Stimulated activated CD8-positive, alpha-beta memory T cell treated with anti-CD3 and anti-CD28 coated beads, Interleukin-2, amount 100 ng/mL, for 48 hours (primary cell): ENCODE measurements at places on chromosomes 2 and 18.

DNA sequence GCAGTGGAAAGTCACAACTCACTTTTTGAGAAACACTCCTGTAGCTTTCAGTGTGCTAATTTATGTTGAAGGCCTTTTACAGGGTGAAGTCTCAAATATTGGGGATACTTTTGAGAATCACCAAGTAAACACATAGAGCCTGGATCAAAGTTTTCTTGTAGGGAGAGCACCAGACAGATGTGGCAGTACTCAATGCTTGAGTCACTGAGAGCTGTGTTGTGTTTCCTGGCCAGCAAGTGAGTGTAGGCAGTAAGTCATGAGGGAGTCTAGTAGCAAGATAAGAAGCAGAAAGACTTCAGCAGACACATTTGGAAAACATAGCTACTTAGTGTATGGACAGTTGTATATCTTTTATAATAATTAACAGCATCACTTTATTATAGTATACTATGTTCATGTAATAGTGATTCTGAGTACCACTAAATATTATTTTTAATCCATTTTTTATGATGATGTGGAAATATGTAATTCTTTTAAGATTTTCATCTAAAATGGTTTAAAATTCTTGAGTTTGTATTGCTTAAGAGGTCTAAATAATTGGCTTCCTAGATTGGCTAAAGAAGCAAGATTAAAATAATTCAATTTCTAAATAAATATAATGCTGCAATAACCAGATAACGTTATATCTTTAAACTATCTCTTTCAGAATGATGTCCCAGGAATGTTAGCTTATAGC, 12.8 kb downstream of the PSMD1 start:
- no peak for DNase-seq

GRCh38 chr2:197137826-197138477, 172.6 kb downstream of the ANKRD44 start:
- DNase-seq: no peak

DNA sequence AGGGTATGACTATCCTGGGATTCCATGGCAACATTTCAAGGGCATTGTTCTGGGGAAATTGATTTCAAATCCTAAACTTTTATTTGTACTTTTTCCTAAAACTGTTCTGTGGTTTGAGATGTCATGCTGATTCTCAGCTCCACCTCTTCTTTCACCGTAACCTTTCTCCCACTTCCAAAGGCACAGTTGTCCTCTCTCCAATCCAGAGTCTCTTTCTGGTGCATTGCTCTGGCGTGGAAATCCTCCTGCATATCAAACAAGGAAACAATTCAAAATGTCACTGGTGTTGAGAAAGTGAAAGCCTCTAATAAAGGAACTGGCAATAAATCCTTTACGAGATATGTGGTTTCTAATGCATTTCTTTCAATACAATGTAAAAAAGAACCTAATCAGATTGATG, 155.1 kb upstream of the CDH2 start:
- no peak for DNase-seq

- DNase-seq: no peak
Measured at GRCh38 chr18:25132786-25133496, 219.0 kb downstream of the ZNF521 start.

GRCh38 chr18:52175406-52175805, 164.6 kb upstream of the DCC start:
- no peak for DNase-seq

DNA sequence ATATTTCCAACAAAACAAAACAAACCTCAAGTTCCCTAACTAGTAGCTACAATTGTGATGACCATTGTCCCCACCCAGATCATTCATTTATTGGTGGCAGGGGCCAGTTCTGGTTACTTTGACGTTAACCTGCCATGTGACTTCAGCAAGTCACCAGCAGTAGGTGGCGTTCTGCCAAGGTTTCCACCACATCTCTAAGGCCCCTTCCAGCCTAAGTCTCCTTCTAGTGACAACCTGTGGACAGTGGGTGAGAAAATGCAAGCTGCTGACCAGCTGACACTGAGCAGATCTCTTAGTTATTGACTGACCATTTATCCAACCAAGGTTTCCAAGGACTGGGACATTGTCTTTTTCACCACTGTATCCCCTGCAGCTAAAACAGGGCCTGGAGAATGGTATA, 98.4 kb downstream of the GPR39 start:
- no peak for DNase-seq

- no peak for DNase-seq
Measured at GRCh38 chr2:241763551-241764274, 12.9 kb upstream of the GAL3ST2 start.

DNA sequence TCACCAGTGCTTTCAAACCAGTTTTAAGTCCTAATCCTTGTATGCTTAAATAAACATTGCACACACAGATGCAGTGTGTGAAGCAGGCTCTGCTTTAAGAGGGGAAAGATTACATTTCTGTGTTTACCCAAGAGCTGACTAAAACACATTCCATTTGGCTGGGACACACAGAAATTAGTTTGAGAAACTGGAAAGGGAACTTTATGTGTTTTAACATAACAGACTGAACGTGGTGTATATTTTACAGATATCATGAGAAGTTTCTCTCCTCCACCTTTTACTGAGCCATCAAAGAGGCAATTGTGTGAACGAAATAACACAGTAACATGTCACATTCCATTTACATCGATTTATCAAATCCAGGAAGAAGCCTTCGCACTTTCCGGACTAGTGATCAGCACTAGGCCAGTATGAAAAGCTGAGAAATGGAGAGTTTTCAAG, 121.8 kb downstream of the MAIP1 start:
- DNase-seq: no peak

- no peak for DNase-seq
Measured at GRCh38 chr2:118687192-118687591, 160.3 kb downstream of the EN1 start.

DNA sequence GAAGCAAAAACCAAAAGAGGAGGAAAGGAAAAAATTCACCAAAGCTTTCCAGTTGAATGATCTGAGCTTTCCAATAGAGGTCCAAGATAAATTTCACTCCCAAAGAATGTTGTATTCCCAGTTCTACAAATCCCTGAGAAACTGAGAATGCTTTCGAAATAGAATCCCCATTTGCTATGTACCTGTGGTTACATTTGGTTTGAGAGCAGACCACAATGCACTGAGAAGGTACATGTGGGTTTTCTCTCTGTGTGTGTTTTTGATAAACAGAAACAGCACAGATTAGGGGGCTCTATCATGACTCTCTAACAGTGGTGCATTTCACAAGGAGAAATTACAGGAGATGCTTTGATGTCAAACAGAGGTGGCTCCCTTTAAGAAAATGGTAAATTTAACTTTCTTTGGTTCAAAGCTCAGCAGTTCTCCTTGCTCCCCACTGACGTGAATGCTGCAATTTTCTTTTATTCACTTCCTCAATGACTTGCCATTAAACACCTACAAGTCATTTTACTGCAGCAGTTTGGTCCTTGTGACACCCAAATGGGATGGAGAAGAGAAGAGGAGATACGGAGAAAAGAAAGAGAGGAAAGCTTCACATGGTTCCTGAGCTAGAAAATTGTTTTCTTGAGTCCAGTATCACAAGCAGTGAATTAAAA, 108.7 kb downstream of the EPHA4 start:
- DNase-seq: no peak

DNA sequence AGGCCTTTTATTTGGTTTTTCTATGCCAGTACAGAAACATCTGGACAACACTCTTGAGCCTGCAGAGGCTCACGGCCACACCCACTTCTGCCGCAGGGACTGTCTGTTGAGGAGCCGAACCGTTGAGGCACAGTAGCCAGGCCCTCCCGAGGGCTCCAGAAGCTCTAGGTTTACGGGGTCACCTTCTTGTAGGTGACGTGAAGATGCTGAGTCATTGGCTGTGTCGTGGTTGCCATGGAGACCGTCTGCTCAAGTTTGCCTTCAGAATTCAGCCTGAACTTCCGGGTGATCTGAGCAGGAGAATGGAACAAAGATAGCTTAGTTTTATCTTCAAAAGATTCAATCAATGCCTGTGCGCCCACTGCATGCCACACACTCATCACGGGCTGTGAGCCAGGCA, 25.9 kb downstream of the BOK start:
- DNase-seq: no peak

- DNase-seq: no peak
Measured at GRCh38 chr18:52391810-52392559, 52.0 kb downstream of the DCC start.

DNA sequence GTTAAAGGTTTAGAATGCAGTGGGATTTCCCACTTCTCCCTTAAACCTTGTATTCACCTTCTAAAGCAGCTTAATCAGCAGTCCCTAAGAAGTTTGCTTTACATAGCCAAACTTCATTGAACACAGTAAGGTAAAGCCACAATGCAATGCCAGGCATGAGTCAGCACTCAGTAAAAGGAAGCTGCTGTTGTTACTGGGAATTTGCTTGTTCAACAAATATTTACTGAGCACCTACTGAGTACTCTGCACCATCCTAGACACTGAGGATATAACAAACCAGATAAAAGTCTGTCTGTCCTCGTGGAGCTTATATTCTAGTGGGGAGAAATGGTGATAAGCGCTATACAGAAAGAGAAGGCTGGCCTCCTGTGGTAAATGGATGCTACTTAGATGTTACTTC, 162.7 kb downstream of the PKP4 start:
- DNase-seq: no peak

GRCh38 chr2:20626698-20627513, 24.0 kb downstream of the HS1BP3 start:
- DNase-seq: no peak

GRCh38 chr18:51194604-51195003, 2.9 kb downstream of the MEX3C start:
- DNase-seq: no peak

DNA sequence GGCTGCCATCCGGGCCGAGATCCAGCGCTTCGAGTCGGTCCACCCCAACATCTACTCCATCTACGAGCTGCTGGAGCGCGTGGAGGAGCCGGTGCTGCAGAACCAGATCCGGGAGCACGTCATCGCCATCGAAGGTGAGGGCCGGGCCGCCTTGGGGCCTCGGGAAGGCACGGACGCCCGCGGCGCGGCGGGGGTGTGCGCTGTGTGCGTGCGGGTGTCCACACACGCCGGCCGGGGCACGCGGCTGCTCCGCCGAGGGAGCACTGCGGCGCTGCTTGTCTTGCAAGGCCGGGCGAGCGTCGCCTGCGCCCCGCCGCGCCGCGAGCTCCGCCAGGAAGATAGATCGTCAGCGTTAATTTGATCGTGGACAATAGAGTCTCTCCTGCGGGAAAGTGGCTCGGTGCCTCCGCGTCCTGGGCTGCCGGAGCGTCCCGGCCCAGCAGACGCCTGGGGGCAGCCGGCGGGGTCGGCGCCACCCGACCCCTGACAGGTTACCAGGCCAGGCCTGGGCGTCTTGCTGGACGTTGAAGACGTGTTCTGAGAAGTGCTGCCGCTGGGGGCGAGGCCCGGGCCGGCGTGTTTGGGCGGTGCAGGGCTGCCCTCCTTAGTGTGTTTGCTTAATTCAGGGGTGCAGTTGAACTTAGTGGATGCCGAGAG, 1.0 kb downstream of the AGAP1 start:
- DNase-seq: no peak

DNA sequence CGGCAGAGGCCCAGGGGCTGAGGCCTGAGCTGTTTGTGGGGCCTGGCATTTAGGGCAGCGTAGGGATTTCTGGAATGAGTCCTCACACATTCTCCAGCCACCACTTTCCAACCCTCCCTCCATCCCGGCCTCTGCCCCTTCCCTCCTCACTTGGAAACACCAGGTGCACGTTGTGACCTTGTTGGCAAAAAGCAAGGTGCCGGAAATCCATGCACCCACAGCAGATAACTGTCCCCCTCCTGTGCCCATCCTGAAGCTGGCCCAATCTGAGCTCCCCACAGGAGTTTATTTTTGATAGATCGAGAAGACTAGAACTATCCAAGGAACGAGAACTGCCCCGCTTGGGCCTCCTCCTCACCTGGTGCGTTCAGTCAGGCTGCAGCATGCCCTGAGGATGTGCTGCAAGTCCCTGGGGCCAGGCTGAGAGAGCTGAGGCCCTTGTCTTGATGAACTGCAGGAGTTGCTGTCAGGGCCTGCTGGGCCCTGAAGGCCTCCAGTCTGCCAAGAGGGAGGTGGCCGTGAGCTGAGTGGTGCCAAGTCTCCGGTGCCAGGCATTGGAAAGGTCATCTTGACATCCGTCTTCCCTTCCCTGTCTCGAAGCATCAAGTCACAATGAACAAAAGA, 55.8 kb downstream of the CTIF start:
- no peak for DNase-seq

GRCh38 chr2:173962031-173962430, 3.1 kb downstream of the SP3 start:
- no peak for DNase-seq

DNA sequence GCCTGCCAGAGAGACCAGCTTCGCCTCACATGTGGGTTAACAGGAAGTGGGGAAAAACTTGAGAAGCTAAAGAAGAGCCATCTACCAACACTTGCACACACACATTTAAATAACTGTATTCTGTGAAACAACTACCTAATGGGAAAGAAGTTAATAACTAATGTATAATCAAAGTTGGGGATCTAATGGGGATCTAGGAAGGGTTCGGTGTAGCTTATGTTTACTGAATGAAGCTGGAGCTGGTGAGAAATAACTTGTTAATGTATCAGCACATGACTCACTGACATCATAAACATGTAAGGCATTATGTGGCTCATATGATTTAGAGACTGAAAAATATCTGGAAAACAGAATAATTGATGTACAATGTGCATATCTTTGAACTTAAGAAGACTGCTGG, 421.3 kb upstream of the NXPH2 start:
- DNase-seq: no peak

- DNase-seq: no peak
Measured at GRCh38 chr2:234679741-234680687, 183.1 kb upstream of the ARL4C start.

GRCh38 chr18:70428439-70428838, 139.6 kb downstream of the SOCS6 start:
- no peak for DNase-seq

- DNase-seq: no peak
Measured at GRCh38 chr2:74205596-74205995, 7.2 kb downstream of the MTHFD2 start.

GRCh38 chr2:159009940-159010339, 41.5 kb downstream of the TANC1 start:
- DNase-seq: no peak

DNA sequence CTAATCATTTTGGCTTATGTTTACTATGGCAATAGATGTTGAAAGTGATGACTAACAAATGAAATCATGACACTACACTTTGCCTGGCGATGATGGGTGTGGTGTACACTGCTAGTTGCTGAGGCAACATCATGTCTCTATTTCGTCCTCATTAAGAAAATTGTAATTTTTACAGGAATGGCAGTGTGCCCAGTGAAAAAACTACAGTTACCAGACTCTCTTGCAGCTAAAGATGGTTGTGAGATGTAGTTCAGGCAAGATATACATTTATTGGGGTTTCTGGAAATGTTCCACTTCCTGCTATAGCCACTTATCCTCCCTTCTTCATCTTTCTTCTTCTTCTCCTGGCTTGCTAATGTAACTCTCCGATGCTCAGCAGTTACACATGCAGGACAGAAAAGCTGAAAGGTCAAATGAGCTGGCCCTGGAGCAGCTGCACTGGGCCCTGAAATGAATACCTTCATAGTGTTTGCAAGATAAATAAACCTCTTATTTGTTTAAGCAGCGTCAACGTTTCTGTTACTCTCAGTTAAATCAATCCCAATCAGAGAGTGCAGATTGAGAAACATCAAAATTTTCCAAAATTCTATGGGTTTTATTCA, 46.0 kb downstream of the SOCS6 start:
- DNase-seq: no peak

- DNase-seq: no peak
Measured at GRCh38 chr2:208820014-208820688, 413.6 kb downstream of the PTH2R start.
